Activated naive CD4-positive, alpha-beta T cell treated with anti-CD3 and anti-CD28 coated beads, Interleukin-2, amount 50 U/mL, for 72 hours (primary cell): ENCODE measurements at places on chromosomes 3 and 15. TPM values are rescaled to one million over a fixed set of nuclear protein-coding genes. Genes with fewer than 3 reads are reported as not detected.

Gene CCR5
- total RNA-seq: 0.25 TPM

GRCh38 chr3:54427941-54428871 lies 305.9 kb downstream of the CACNA2D3 start:
- DNase-seq: peak; percentile 42

GRCh38 chr3:30350901-30351300 lies 255.5 kb upstream of the TGFBR2 start:
- DNase-seq: no peak

- no peak for DNase-seq
Observed at GRCh38 chr15:78536134-78536533, 4.1 kb upstream of the PSMA4 start.

- no peak for DNase-seq
Observed at GRCh38 chr3:22908989-22909507, 294.1 kb upstream of the UBE2E2 start.

- peak; percentile 70 for DNase-seq
Observed at GRCh38 chr15:74835312-74835823, 7.6 kb downstream of the ULK3 start.

GRCh38 chr3:171965067-171965712 lies 74.2 kb upstream of the FNDC3B start:
- no peak for DNase-seq

- DNase-seq: no peak
Observed at GRCh38 chr3:115766587-115767482, 143.5 kb downstream of the GAP43 start.

DNA sequence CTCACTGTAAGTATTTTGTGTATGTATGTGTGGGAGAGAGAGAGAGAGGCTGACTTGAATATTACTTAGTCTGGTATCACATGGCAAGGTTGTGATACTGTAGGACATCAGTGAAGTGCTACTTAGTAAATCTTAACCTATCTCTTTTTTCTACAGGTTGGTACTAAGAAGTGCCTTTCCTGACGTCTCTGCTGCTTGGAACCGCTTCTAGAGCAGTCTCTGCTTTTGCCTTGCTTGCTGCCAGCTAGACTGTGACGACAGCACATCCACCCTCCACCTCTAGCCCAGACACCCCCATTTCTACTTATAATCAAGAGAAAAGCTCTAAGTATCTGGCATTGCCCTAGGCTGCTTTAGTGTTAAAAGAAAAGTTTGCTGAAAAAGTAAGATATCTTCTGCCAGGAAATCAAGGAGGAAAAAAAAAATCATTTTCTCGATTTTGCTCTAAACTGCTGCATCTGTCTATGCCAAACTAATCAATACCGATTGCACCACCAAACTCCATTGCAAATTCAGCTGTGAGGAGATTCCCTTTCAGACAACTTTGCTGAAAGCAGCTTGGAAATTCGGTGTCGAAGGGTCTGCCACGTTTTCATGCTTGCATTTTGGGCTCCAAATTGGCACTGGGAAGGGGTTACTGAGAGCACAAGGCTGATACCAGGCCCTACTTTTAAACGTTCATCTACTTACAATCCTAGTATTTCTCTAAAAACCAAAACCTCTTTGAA lies 30.7 kb downstream of the MBNL1 start:
- no peak for DNase-seq

- no peak for DNase-seq
Observed at GRCh38 chr3:8319935-8320634, 181.5 kb upstream of the LMCD1 start.

DNA sequence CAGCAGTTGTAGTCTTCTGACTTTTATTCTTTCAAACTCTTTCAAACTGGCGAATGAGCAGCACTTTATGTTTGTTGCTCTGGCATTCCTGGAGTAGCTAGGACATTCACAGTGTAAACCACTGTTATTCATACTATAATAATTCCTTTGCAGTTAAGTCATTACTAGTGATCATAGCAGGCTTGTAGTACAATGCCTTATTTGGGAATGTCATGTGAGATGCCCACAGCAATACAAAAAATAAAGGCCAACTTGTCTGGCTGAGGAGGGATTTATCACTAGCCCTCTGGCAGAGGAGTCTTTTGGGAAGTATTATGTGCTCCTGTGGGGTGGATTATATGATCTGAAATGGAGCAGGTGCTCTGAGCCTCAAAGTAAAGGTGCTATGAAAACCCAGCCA lies 197.2 kb downstream of the VGLL3 start:
- DNase-seq: no peak

DNA sequence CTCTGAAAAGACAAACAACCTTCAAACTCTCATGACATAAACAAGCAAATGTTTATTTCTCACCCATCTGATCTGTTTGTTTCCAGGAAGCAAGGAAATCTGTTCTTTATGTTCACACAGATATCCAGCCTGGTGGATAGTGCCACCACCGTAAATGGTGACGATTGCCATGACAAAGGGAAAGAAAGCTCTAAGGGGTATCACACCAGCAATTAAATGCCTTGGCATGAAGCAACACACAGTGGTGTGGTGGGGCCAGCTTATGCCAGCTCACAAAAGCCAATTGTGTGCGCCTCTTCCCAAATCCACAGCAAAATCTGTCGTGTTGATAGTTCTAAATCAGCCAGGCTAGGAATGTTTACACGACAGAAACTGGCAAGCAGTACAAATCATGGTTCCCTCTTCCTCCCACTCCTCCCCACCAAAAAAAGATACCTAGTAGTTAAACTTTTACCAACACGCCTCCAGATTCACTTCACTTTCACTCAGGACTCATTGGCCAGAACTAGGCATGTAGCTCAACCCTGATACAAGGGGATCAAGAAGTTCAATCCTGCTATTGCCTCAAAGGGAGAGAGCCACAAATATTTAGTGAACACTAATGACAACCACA lies 189.2 kb upstream of the SLCO3A1 start:
- DNase-seq: no peak
